ENCODE measurements at places on chromosomes 12 and 14.
A peak's percentile ranks its signal among the peaks of the same experiment; 100 is the strongest.

- DNase-seq, result no peak
Observed at GRCh38 chr12:57418255-57418654, 12.6 kb downstream of the R3HDM2 start.

- no peak for DNase-seq
Observed at GRCh38 chr14:47044841-47045240, 393.3 kb upstream of the RPL10L start.

GRCh38 chr12:93164103-93164880 is 213.4 kb upstream of the NUDT4 start:
- DNase-seq, result no peak

DNA sequence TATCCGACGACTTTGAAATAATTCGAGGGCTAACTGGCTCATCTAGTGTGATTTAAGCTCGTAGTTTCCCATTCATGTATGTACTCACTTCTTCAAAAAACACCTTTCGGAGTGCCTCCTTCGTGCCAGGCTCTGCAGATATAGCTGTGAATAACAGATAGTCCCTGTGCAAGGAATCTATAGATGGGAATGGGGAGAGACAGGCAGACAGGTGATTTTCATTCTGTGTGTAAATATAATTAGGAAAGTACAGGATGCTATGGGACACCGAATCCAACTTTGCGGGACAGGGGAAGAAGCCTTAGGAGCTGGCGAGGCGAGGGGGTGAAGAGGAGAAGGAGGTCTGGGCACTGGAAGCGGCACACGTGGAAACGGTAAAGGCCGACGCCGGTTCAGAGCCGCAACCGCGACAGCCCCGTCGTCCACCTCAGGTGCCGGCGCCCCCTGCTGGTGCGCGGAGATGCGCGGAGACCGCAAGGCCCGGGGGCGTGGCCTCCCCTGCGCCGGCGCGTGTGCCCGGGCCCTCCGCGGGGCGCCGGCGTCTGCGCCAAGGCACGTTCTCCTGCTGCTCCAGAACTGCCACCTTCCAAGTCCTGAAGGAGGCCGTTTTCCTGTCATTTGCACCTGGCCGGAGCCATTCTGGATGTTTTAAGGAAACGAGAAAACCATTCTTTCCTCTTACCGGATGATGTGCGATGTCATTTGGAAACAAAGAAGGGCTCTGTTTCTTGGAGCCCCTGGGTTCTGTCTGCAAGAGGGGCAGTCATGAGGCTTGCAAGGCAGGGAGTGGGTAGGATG is 18.0 kb upstream of the CACNA1C start:
- peak; percentile 90 for DNase-seq

GRCh38 chr12:105580821-105581352 is 250.4 kb downstream of the C12orf75 start:
- no peak for DNase-seq

- no peak for DNase-seq
Observed at GRCh38 chr12:12366701-12367481, 10.0 kb downstream of the BORCS5 start.

DNA sequence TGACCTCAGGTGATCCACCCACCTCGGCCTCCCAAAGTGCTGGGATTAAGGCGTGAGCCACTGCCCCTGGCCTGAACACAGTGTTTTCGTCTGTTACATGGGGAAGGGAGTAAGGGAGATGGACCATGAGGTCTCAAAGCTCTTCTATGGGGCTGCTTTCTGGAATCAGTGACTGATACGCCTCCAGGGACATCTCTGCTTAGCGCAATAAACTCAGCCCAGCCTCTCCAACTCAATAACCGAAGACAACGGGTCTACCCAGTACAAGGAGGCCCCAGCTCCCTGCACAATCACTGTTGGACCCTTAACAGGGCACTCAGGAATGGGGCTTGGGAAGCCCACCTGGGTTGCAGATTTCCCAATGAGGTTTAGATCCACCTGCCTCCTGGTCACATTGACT is 42.6 kb upstream of the CHGA start:
- DNase-seq, result no peak

- DNase-seq, result peak; percentile 49
Observed at GRCh38 chr12:75177997-75178396, 31.6 kb downstream of the KCNC2 start.

- no peak for DNase-seq
Observed at GRCh38 chr12:3236345-3237187, 159.4 kb downstream of the TSPAN9 start.

- DNase-seq, result no peak
Observed at GRCh38 chr12:28618171-28618570, 427.9 kb downstream of the CCDC91 start.

DNA sequence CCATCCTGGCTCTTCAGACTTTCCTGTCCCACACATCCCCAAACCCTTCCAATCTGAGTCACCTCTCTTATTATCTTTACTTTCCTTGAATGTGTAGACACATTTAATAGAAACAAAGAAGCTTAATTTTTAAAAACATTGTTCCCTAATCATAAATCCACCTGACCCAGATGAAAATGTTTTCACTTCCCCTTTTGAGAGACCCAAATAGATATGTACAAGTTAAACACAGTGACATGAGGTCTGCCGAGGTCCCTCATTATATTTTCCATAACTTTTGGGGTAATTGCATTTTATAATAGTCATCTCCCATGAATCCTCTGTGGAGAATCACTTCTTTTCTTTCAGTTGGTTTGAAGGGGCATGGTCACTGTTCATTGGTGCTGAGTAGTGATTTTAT is 191.1 kb downstream of the GRIN2B start:
- no peak for DNase-seq

DNA sequence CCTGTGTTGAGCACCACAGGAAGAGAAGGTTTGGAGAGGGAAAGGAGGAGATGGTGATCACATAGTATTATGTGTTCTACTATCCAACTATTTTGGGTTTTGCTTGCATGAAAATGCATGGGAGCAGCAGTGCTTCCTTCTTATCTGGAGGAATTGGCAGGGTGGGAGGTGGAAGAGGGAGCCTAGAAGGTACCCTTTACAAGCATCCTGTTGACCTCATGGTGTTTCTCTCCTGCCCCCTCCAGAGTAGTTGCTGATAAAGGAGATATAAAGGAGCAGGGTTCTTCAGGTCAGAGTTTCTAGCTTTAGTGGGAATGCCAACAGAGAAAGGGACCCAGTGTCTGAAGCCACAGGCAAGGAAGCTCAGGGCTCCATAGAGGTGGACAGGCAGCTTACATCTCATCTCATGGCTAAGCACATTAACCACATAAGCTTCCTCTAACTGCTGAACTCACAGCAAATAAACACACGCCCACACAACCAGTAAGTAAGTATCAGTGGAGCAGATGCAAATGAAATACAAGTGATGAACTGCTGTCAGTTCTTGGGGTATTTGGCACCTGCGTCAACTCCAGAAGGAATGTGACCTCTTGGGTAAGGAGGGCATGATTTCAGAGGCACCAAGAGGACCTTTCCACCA is 174.2 kb upstream of the SLC38A2 start:
- peak; percentile 66 for DNase-seq

GRCh38 chr12:10406725-10407124 is 2.8 kb downstream of the KLRC4 start:
- peak; percentile 63 for DNase-seq

- DNase-seq, result no peak
Observed at GRCh38 chr14:63897721-63898163, 44.9 kb downstream of the SYNE2 start.

DNA sequence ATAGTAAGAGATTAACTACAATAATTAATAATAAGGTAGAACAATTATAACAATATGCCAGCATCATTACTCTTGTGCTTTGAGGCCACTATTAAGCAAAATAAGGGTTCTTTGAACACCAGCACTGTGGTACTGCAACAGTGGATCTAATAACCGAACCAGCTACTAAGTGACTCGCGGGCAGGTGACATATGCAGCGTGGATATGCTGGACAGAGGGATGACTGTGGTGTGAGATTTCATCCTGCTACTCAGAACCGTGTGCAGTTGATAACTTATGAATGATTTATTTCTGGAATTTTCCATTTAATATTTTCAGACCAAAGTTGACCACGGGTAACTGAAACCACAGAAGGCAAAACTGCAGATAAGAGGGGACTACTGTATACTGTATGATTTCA is 34.4 kb downstream of the BMAL2 start:
- no peak for DNase-seq

DNA sequence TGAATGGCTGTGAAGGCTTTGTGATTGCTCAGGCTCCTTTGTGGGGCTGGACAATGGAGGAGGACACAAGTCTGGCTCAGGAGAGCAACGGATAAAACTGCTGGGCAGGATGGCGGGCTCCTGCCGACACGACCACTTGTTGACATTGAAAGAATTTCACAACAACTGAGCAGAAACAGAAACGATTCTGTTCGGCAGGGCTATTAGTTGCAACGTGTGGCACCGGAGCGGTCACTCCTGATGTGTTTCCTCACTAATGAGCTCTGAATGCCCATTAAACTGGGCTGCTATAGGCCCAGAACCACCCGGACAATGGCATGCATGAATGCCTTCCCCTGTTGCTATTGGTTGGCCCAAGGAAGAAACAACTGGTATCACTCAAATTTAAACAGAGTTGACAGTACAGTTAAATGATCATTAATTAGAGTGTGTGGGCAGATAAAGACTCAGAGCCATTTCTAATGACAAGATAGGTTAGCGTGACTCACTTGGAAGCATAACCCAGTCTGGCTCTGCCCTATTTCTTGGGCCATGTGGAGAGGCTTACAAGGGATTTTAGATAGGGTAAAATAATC is 142.9 kb downstream of the ASCL1 start:
- no peak for DNase-seq

GRCh38 chr12:124317400-124317799 is 22.5 kb downstream of the RFLNA start:
- no peak for DNase-seq

DNA sequence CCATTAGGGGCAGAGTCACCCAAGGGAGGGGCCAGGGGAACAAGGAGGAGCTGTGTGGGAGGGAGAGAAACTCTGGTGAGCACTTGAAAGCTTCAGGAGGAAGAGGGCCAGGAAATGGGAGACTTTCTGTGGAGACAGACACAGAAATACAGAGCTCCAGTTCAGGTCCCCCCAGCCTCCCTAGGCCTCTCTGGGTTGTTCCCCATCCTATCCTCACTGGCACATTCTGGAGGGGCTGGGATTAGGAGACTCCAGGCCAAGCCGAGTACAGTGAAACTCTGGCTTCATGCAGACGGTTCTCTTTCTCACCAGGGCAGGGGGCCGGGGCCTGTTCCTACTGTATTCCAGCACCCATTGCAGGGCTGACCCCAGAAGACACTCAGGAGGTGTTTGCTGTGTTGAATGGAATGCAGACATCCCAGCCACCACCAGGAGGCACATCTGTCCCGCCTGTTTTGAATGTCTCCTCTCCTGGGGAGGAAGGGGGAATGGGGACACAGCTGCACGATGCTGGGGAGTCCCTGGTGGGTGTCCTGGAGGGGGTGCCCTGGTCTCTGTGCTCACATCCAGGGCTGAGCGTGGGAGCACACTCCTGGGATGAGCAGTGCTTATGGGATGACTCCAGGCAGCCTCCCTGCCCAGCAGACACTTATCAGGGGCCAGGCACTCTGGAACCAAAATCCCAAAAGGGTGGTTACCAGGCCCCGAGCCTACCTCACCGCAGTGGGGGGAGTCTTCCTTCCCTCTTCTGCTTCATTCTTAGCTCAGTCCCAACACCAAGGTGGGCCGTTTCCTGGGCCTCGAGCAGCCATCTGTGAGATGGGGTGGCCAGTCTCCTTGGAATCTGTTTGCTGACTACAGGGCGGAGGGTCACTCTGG is 5.5 kb upstream of the KRT84 start:
- DNase-seq, result peak; percentile 16

DNA sequence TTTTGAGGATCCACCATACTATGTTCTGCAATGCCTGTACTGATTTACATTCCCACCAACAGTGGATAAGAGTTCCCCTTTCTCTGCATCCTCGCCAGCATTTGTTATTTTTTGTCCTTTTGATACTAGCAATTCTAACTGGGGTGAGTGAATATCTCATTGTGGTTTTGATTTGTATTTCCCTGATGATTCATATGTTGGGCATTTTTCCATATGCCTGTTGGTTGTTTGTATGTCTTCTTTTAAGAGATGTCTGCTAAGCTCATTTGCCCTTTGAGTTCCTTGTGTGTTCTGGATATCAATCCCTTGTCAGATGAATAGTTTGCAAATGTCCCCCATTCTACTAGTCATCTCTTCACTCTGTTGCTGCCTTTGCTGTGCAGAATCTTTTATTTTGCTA is 49.0 kb upstream of the MSRB3 start:
- peak; percentile 30 for DNase-seq

GRCh38 chr12:52070185-52070925 is 577 bp downstream of the ATG101 start:
- no peak for DNase-seq

GRCh38 chr14:97564334-97564733 is 767.2 kb downstream of the VRK1 start:
- no peak for DNase-seq

- no peak for DNase-seq
Observed at GRCh38 chr14:88791629-88792472, 902 bp downstream of the EML5 start.

DNA sequence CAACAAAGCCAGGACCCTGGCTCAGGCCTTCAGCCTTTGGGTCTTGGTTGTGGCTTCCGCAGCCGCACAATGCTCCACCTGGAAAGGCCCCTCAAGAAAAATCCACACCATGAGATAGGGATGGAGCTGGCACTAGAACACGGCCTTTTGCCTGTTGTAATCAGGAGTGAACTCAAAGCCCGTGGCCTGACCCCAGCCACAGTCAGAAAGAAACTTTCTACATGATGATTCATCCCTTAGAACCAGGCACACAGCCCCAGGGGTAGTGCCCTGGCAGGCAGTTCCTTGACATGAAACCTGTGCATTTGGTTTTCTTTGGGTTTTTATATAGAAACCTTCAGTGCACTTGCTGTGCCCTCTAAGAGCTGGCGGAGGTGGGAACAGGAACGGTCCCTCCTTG is 5.1 kb downstream of the CLMN start:
- peak; percentile 83 for DNase-seq

- DNase-seq, result no peak
Observed at GRCh38 chr14:96422992-96423391, 31.1 kb downstream of the AK7 start.

- no peak for DNase-seq
Observed at GRCh38 chr12:90501412-90501811, 453.6 kb downstream of the CCER1 start.

DNA sequence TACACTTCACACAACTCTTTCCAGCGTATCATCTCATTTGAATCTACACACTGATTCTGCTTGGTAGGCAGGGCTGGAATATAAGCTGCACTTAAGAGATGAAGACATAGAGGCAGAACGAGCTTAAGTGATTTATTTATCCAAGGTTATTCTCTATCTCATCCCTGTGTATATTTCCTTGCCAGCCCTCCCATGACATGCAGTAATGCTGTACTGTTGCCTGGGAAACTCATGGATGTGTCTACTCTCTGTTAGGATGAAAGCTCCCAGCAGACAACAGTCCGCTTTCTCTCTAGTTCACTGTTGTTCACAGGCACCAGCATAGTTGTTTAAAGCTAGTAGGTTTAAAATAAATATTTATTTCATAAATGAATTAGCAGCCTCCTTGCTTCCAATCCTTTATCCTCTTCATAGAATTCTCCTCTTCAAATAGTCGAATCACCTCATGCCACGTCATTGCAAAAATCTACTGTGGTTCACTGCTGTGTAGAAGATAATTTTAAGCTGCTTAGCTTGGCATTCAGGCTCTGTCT is 25.4 kb downstream of the FGF6 start:
- DNase-seq, result no peak

GRCh38 chr14:85517114-85517688 is 12.7 kb upstream of the FLRT2 start:
- no peak for DNase-seq

Measured in suppressor macrophage treated with lipopolysaccharide for 4 hours (primary cell).